ENCODE measurements at places on chromosomes 2 and 18.

DNA sequence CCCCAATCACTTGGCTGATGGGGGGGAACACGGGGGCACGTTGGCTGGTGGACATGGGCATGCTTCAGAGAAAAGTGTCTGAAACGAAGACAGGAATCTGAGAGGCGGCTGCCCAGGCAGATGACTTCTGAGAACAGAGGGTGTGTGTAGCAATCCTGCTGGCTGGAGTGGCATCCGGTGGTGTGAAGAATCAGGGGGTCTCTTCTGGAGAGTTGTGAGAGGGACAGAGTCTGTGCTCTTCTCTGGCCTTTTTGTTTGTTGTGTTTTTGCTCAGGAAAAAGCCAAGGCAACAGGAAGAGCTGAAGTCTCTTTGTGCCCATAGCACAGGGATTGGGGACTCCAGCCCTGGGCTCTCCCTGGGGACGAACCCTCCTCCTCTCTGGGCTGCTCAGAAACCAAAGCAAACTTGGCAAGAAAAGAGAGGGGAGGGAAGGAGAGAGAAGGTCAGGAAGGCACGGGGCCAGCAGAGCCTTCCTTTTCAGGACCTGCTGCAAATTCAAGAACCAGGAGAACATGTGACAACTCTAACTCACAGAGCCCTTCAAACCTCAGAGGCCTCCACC is 97.0 kb upstream of the SMAD2 start:
- DNase-seq: no peak

DNA sequence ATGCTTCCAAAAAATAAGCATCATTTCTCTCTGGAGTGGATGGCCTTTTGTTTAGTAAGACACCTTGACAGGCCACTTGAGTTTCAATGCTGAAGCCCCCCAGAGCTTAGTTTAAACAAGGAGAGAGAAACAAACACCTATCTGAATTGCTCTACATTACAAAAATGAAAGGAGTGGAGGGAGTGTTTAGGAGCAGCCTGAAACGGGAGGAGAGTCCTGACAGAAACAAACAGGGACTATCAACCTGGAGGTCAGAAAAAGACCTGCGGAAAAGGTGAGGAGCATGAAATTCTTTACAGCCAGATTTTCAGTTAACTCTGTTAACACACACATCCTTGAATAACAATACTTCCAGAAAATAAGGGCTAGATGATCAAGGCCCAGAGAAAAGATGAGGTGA is 126.2 kb downstream of the NR4A2 start:
- DNase-seq: no peak

DNA sequence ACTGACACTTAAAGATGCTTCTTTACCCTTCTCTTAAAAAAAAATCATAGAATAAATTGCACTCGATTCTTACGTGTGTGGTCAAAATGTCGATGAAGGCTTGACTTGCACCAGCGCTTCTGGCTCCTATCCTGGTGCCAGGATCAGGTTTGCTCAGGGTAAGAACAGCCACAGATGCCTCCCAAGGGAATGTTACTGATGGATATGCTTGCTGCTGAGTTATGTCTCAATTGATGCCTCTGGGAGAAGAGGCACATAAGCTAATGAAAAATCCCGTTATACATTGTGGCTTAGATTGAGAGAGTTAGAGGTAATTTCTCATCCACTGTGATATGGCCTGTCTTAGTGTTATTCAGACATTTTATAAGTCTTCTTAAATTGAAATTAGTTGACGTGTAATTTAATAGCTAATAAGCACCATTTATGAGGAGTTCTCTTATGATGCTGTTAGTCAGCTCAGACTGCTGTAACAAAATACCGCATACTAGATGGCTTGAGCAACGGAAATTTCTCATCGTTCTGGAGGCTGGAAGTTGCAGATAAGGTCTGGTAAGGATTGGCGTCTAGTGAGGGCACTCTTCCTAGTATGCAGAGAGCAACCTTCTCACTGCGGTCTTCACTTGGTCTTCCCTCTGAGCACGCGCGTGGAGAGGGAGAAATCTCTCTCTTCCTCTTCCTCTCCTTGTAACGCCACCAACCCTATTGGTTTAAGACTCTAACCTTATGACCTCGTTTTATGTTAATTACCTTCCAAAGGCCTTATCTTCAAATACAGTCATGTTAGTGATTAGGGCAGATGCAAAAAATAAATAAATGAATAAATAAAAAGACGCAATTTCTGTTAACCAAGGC is 116.6 kb upstream of the NOSTRIN start:
- DNase-seq: no peak

GRCh38 chr2:161199912-161200701 is 39.9 kb downstream of the TANK start:
- DNase-seq: peak; percentile 50

DNA sequence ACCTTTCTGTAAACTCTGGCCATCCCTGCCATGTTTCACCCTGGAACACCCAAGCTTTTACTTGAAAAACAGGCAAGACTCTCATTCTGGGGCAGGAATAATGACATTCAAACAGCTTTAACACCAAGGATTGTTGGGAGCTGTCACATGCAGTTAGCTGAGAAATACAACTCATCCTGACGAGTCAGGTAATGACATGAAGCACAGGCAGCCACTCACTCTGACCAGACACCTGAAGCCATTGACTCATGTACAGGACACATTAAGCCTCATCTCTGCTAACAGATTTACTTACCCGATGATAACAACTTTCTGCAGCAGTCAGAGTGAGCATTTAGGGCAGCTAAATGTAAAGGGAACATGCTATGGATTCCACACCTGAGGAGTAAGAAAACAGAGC is 163.1 kb upstream of the PGAP1 start:
- DNase-seq: no peak

- no peak for DNase-seq
These were observed 16.1 kb downstream of the PRELID3A start for GRCh38 chr18:12423820-12424219.

DNA sequence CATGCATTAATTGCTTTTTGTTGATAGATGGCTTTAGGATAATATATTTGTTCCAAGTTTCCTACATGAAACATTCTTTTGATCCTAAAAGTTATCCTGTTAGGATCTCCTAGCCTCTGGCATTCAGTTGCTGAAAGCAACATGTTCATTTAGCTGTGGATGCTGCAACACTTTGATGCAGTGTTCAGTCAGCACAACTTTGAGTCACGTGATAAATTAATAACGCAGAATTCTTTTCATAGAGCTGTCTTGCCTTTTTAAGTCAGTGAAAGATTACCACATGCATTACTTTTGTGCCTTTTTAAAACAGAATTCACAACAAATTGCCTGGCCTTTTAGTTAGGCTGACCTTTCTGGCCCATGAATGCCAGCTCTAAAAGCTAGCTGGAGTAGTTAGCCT is 1467.9 kb upstream of the ZEB2 start:
- DNase-seq: no peak

GRCh38 chr18:38759457-38759856 is 1193.9 kb upstream of the CELF4 start:
- no peak for DNase-seq

DNA sequence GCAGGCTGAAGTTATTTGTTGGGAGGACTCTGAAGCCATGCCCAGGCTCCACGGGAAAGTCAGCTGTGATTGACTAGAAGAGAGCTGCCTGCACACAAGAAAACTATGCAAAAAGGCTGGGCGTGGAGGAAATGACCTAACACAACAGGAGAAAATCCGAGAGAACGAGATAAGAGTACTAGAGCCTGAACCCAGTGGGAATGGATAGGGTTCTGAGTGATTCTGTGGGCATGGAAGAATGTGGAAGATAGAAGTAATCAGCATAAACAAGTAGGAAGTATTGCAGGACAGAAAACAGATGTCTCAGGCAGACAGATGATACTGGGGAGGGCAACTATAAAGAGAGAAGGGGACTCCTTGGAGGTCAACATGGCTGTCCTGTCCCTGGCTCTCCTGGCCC is 12.1 kb upstream of the COPS8 start:
- no peak for DNase-seq

DNA sequence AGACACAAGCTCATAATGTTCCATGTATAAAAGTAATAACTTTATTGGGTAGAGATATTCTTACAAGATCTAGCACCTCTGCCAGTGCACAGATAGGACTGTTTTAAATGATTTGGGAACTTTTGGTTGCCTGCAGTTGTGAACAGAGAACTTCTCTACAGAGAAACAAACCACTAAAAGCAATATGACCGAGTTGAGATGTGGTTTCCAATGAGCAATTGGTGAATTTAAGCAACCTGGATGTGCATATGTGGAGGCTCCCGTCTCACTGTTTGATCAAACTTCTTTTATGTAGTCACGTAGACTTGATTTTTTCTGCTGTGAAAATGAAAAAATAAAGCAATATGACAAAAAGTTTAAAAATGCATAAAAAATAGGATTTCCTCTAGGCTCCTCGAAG is 7.8 kb downstream of the SOX11 start:
- no peak for DNase-seq

- DNase-seq: no peak
These were observed 514.2 kb downstream of the TXNL1 start for GRCh38 chr18:56124186-56124585.

- DNase-seq: no peak
These were observed 80.5 kb upstream of the OTOF start for GRCh38 chr2:26558271-26559043.

- DNase-seq: peak; percentile 2
These were observed 266.8 kb upstream of the SIX3 start for GRCh38 chr2:44674473-44675284.

DNA sequence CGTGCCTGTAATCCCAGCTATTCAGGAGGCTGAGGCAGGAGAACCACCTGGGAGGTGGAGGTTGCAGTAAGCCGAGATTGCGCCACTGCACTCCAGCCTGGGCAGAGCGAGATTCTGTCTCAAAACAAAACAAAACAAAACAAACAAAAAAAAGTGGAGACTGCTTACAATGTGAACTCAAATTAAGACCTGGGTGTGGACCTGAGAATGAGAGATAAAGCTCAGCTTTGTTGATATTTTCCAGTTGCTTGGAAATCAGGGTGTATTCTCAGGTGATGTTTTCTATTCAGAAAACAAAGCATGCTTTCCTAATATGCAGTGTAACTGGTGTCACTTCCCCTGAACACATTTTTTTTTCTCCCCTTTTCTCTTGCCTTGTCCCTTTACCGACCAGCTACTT is 5.3 kb upstream of the CERS6 start:
- DNase-seq: no peak

GRCh38 chr2:216346781-216347180 is 25.5 kb downstream of the MARCHF4 start:
- DNase-seq: no peak

DNA sequence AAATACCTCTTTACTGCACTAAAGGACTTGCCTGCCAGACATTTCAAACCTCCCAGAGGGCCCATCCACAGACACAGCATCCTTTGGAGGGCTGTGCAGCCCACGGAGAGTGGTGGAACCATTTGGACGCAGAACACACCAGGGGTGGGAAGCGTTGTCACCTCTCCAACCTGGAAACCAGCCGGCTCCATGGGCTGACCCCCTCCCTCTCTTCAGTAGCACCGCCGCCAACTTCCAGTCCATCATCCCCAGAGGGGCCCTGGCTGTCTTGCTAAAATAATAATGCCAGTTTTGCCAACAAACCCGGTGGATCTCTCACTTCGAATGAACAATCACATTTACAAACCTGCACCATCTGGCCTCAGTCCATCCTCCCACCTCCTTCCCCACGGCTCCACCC is 203.9 kb downstream of the FBXO15 start:
- DNase-seq: no peak

DNA sequence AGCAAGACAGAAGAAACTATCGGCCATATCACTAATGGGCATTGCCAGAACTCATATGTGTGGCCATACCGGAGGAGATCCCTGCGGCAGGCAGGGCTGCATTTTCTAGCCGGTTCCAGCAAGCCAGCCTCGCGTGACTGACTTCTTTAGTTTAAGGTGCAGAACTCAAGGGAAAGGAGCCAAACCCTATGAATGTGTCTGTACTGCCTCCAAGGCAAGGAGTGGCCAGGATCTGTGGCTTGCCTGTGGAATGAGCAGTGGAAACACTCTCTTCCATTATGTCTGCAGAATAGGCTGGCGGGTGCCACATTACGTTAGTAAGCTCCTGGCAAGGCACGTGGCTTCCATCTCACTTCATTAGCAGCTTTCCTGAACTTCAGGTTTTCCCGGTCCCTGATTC is 137.6 kb downstream of the ATL2 start:
- DNase-seq: no peak

- no peak for DNase-seq
These were observed 134.7 kb downstream of the TPGS2 start for GRCh38 chr18:36693931-36694620.

- no peak for DNase-seq
These were observed 193.0 kb downstream of the ACTR3 start for GRCh38 chr2:114082731-114083433.

DNA sequence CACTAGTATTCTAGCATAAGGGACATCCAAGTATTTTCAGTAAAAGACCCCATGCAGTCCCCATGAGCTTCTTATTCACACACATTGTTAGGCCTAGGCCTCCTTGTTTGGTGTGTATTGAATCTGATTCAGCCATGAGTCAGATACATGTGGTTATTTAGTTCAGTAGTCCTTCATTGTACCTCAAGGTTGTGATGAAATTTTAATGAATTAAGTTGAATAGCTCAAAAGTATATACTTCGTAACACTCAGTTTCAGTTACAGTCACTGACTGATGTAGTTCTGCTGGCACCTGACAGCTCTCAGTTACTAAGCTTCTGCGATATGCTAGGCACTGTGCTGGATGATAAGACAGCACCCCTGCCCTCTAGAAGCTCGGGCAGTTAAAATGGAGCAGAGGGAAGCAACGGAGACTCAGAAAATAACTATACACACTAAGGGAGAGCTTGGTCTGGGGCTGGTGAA is 86.4 kb downstream of the XRCC5 start:
- DNase-seq: no peak

GRCh38 chr2:207066791-207067460 is 98.8 kb downstream of the KLF7 start:
- DNase-seq: no peak

GRCh38 chr2:222794585-222795449 is 66.0 kb upstream of the ACSL3 start:
- DNase-seq: no peak

DNA sequence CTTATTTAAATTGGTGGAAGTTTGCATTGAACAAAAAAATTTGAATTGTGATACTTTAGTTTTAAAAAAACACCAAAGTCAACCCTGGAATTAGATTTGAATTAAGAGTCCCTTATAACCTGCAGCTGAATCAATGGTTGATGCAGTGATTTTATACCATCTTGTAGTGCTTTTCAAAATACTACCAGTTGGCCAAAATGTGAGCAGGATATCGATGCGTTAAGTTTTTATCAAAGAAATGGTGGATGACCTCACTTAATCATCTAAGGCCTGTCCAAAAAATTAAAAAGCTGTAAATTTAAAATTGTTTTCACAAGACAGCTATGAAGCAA is 48.2 kb downstream of the OSBPL6 start:
- no peak for DNase-seq
